ENCODE measurements at places on chromosomes 12 and 14.

- DNase-seq, result no peak
Observed at GRCh38 chr14:87935081-87935828, 57.7 kb downstream of the GALC start.

GRCh38 chr12:97862072-97862471 is 399.5 kb downstream of the RMST start:
- no peak for DNase-seq

DNA sequence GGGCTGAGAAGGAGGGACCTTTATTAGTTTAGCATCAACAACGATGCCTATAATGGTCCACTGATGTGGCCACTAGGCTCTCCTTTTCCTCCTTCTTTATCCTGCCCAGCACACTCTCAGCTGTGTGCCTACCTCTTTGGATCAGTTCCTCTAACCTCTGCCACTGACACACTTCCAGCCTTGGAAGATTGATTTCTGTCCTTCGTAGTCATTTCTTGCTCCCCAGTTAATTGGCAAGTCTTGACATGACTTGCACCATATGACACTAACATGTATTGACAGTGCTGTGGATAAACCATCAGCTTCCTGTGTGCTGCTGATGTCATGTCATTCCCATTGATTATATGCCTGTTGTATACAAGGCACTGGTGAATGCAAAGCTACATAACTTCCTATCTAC is 90.2 kb upstream of the PLEKHG7 start:
- no peak for DNase-seq

DNA sequence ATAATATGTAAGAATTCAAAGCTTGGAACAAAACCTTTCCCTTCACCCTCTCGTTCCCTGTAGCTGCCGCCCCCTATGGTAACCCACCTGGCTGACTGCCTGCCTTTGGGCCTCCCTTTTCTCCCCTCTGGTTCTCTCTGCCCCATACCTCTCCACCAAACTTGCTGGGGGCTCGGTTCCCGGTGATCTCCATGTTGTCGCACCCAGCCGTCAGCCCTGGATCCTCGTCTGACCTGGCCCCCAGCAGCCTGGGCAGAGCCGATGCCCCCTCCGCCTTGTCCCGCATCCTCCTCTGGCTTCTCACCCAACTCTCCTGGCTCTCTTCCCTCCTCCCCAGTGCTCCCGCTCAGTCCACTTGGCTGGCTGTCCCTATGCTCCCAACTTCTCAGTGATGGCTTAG is 4.5 kb downstream of the CYP46A1 start:
- no peak for DNase-seq

DNA sequence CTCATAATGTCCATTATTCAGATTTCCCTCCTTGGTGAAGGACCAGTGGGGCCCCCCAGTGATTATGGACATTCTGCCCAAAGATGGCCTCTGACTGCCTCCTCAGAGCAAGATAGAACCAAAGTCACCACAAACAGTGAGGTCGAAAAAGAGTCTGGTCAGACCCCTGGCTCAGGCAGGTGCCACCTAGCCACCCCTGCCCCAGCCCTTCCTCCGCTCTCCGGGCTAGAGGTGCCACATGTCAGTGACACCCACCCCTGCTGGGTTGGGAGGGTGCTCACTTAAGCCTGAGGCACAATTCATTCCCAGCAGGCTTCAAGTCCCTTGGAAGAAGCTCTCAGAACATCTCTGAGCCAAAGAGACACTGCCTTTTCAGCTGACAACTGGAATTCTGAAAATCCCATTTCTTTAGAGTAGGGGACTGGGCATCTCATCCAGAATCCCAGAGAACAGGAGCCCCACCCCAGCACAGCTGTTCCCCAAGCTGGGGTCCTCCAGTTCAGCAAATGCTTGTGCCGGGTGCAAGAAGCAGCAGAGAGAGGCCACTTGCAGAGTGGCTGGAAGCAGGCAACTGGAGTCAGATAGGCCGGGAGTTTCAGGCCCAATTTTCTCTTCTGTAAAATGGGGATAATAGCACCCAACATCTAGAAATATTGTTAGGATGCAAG is 50.3 kb downstream of the ISCA2 start:
- no peak for DNase-seq

DNA sequence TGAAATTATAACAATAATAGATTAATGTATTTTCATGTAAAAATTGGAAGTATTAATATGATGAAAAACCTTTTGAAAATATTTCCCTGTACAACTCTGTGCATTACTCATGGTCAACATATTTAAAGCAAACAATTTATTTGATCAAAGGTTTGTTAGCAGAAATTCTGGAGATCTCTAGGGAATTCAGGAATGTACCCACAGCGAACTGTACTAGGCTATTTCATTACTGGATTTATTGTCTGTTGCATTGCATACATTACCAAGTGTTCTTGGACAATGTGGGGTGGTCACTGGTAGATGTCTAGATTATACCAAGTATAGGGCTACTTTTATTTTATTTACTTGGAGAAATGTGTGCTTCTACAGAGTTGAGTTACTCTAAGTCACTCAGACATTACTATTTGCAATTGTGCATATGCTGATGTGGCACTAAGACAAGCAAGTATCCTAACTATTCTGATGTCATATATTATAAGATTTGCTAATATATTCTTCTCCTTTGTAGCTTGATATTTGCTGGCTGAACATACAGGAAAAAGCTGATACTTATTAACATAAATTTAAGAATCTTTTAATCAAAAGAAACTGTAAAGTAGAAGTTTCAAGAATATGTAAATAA is 323.3 kb downstream of the CCER1 start:
- DNase-seq, result no peak

- DNase-seq, result no peak
Observed at GRCh38 chr14:78104160-78104559, 66.0 kb upstream of the NRXN3 start.

DNA sequence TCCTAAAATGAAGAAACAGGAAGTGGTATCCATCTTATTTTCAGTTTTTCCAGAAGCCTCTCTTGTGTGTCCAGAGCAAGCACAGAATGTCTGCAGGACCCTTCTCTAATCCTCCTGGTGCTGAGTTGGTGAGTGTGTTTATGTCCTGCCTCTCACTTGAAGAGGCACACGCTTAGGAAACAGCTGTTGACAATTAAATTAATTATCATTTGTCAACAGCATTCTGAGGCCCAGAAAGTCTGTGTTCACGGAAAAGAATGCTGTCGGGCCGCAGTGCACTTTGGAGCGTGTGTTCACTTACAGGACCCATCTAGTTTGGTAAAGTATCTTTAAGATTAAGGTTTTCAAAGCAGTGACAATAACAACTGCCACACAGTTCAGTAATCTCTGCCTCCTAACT is 70.5 kb downstream of the LMNTD1 start:
- peak; percentile 88 for DNase-seq

GRCh38 chr12:75437564-75437963 is 43.0 kb upstream of the GLIPR1 start:
- no peak for DNase-seq

Measured in NCI-H1105 treated with DMSO at 0.1 percent for 48 hours (cell line).